Endothelial cell (in vitro differentiated cells): ENCODE measurements at places on chromosomes 2 and 18. TPM values are rescaled to one million over a fixed set of nuclear protein-coding genes. Genes with fewer than 3 reads are reported as not detected.

DNA sequence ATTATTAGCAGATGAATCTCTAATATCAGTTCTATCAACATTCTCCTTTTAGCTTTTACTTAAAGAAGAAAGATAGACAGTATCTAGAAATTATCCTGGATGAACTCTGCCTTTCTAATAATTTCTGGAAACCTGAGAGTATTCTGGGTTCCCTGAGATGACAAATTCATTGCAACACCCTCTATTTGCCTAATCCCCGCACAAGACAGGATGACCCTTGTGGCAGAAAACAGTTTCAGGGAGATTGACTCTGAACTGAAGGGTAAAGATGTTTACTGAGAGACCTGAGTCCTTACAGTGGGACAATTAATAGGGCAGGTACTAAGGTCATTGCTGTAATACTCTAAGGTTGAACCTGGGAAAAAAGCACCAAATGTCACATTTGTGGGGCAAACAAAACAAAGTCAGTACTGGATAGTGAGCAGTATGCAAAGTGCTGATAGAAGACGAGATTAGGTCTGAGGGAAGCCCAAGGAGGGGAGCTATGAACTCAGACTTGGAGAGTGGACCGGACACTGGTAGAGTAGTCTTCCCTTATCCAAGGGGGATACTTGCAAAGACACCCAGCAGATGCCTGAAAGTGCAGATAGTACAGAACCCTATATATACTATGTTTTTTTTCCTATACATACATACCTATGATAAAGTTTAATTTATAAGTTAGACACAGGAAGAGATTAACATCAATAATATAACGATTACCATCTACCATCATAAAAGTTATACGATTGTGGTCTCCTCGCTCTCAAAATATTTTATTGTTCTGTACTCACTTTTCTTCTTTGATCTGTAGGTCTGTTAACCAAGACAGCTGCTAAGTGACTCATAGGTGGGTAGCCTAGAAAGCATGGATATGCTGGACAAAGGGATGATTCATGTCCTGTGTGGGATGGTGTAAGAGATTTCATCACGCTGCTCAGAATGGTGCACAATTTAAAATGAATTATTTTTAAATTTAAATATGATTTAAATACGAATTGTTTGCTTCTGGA lies 148.3 kb upstream of the KLHL14 start:
- DNase-seq = no peak

The CERKL gene
- 0.08 TPM for total RNA-seq

- no peak for DNase-seq
Observed at GRCh38 chr18:44789710-44790109, 109.0 kb downstream of the SETBP1 start.

DNA sequence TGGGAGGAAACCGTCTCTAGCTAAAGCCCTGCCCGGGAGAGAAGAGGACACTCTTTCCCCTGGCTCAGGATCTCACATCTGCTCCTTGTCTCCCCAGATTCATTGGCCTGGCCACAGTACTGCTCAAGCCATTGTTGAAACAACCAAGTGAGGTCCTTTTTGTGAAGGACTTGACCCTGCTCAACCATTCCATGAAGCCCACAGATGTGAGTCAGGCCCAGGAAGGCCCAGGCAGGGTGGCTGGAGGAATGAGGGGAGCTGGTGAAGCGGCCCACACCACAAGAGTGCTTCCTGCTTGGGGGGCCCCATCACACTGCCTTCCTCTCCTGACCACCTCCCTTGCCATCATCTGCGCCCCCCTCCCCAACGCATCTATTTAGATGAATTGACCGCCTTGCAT lies 5.1 kb downstream of the FER1L5 start:
- no peak for DNase-seq

The CFAP65 gene
- total RNA-seq = 0.59 TPM

GRCh38 chr2:217568289-217568971 lies 434.4 kb downstream of the TNS1 start:
- no peak for DNase-seq

DNA sequence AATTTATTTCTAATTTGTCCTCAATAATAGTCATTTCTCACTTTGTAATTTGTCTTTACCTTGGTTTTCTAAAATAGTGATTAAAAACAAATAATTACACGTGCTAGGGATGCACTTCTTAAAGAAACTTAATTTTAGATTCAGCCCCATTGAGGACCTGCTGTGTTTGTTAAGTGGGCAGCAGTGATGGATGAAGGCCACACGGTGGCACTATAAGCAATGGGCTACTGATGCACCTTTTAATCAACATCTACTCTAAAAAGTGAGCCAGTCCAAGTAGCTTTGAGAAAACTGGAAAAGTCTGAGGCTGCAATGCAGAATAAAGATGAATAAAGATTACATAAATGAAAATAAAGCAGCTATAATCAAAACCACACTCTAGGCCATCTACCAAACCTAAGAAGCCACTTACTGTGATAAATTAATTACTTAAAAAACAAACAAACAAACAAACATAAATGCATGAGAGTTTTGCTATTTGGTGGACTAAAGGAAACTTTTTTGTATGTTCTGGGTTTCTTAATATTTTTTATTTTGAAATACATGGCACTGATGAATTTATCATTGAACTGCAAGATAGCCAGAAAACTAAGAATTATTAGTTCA lies 89.3 kb downstream of the PDE11A start:
- peak; percentile 17 for DNase-seq

GRCh38 chr2:159461076-159461475 lies 155.3 kb downstream of the BAZ2B start:
- DNase-seq = no peak
